Activated CD4-positive, alpha-beta T cell treated with anti-CD3 and anti-CD28 coated beads for 36 hours (primary cell): ENCODE measurements at places on chromosomes 11 and 22.
A peak's percentile ranks its signal among the peaks of the same experiment; 100 is the strongest.

DNA sequence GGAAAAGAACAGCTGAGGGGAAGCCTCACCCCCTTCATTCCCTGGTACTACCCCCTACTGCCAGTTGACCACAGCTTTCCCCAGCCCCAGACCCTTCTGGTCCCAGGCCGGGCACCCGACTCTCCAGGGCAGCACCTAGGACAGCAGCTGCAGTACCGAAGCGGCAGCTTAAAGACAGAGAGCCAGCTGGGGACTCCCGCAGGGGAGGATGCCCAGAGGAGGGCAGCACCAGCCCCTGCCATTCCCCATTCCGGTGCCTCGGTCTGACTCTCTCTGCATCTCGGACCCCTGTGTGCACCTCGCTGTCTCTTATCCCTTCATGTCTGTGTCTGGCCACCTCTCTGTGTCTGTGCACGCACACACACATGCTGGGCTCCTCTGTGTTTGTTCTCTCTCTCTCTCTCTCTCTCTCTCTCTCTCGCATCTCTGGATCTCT lies 9.4 kb downstream of the IGSF9B start:
- peak; percentile 87 for DNase-seq

DNA sequence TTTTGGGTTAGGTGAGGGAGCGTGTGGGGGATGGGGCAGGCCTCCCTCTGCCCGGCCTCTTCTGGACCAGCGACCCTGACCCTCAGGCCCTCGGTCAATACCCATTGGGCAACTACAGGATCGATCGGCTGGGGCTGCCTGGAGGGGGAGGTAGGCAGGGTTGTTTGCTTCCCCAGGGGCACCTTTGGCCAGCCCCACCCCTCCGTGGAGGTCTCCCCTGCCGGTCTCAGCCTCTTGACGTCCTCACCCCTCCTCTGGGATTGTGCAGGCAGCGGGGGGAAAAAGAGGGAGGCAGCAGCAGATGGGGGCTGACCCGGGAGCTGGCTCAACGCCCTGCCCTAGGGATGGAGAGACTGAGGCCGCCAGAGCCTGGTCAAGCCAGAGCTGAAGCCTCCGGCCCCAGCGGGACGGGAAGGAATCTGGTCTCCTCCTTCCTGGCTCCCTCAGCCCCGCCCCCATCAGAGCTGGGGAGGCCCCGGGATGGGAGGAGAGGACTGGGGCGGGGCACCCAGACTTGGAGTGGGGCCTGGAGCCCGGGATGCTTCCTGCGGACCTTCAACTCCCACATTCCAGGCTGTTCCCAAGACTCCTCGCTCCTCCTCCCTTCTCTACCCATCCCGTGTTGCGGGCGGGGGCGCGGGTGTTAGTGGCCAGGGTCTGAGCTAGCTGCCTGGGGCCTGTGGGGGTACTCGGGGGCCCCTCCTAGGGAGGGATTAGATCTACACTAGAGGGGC lies 14.4 kb upstream of the CDC42EP1 start:
- no peak for DNase-seq

- DNase-seq = no peak
These were observed 3.6 kb downstream of the PLA2G6 start for GRCh38 chr22:38177926-38178604.

DNA sequence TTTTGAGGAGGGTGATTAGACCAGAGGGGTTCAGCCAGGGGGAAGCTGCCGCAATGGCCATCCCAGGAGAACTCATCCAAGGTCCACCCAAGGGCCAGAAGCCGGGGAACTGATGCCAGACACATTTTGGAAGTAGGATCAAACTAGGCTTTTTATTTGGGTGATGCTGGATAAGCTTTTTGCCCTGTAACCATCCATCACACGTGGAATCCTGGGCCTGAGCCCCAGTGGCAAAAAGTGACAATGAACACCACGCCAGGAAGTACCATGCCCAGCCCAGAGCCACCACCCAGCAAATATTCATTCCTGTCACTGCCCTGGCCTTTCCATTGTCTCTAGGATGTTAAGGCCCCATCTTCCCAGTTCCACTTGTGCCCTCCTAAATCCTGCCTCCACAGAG lies 85.9 kb downstream of the ZC3H12C start:
- no peak for DNase-seq

DNA sequence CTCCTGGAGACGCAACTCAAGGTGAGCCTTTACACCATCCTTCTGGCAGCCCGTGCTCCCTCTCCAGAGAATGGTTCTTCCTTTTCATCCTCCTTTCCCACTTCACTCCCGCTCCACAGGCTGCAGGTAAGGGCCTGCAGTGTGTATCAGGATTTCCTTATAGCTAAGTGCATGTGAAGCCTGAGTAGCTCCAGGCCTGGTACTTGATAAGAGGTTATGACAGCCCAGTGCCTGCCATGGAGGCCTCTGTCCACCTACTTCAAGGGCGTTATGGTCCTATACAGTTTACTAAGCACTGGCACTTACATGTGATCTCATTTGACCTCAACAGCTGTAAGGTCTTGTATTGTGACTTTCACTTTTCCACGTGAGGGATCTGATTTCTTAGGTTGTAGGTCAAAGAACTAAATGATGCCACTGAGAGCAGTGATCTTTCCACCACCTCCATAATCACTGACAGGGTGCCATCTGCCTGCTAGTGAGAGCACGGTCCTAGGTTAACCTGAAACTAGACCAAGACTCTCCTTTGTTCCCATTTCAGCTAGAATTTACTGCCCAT lies 18.1 kb downstream of the SSH3 start:
- no peak for DNase-seq

GRCh38 chr11:61131186-61131585 lies 28.9 kb downstream of the CD5 start:
- DNase-seq = no peak

GRCh38 chr11:64141081-64141783 lies 24.7 kb downstream of the MACROD1 start:
- DNase-seq = no peak

- DNase-seq = no peak
These were observed 60.4 kb downstream of the ST3GAL4 start for GRCh38 chr11:126415669-126416420.

DNA sequence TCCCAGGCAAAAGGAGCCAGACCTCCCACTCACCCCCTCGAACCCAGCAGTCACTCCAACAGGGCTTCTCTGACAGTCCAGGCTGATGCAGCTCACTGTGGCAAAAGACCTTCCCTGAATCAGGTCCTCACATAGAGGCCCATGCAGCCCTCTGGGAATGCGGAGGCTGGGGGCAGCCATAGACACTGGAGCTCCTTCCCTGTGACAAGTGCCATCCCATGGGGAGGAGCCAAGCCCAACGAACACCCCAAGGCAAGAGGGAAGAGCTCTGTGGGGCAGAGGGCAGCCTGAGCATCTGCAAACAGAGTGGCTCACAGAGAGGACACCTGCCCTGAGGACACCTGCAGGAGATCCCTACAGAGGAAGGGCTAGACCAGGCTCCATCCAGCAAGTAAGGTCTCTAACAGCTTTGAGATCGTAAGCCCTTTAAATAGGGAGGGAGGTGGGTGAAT lies at the start of gene LINC01488:
Gene LINC01488, plus strand, starts transcription at position 271 of the 452 bp plus-strand sequence.
- no peak for DNase-seq

- peak; percentile 89 for DNase-seq
These were observed 24.4 kb downstream of the SREBF2 start for GRCh38 chr22:41857155-41857859.

DNA sequence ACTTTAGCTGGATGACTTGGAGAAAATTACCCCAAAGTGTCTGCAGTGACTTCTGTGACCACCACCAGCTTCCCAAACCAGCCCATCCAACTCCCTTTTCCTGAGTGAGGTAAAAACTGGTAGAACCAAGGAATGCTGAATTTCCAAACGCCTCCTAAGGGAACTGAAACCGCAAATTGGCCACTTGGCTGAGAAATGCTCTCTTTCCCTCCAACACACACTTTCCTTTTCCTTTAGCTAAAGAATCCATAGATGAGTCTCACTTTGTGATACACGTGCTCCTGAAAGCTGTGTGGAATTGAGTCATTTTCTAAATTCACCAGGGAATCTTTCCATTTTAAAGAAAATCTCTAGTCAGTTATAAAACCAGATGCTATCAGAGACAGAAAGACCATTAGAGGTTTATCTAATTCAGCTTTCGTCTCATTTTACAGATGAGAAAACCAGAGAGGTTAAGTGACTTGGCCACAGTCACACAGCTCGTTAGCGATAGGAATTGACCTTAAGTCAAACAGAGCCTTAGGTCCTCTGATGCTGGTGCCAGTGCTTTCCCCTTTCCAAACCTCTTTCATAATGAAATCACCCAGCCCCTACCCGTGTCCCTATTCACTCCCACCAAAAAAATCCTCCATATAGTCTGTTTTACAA lies 137.2 kb downstream of the COMMD9 start:
- DNase-seq = no peak

- no peak for DNase-seq
These were observed 31.4 kb upstream of the TTC12 start for GRCh38 chr11:113282898-113283437.

- DNase-seq = no peak
These were observed 45.2 kb downstream of the SERGEF start for GRCh38 chr11:17967661-17968060.

- DNase-seq = no peak
These were observed 68.6 kb downstream of the LRP5 start for GRCh38 chr11:68380786-68381622.

DNA sequence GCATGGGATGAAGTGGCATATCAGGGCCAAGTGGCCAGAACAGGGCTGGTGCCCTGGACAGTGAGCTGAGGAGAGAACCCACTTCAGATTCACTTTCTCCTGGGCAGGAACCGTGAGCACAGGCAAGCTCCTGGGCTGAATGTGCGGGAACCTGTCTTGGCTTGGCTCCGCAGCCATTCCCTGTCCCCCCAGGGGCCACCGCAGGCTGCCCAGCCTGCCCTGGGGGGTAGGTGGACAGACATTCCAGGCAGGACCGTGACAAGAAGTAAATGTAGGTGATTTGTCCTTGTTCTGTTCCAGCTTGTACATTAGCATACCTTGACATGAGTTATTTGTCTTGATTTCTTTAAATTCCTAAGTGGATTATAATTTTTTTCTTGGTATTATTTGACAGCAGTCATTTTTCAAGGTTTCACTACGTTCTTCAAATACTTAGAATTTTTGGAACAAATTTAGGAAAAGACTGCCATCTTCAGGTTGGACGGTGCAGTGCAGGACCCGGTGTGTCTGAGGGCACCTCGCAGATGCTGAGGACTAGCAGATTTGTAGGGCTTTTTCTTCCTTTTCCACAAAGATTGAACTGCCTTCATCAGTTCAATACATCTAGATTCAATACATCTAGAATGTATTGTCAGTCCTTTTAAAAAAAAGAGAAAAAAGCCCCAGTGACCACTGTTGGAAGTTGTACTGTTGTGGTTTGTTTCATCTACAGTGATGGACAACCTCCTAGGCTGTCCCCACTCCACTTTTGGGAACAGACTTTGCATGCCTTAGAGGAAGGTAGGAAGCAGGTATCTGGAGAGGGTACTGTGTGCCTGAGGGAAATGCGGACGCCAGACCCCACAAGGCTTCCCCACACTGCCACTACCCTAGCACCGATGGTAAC lies 115.1 kb upstream of the RASSF10 start:
- DNase-seq = peak; percentile 79

- DNase-seq = no peak
These were observed 117.5 kb upstream of the NNMT start for GRCh38 chr11:114178656-114179055.

- DNase-seq = no peak
These were observed 90.3 kb downstream of the TMPRSS5 start for GRCh38 chr11:113615773-113616172.

GRCh38 chr22:31239771-31240370 lies 27.8 kb downstream of the LIMK2 start:
- DNase-seq = no peak

GRCh38 chr11:128551058-128551457 lies 36.3 kb downstream of the ETS1 start:
- DNase-seq = no peak

- DNase-seq = no peak
These were observed 21.9 kb upstream of the GRIA4 start for GRCh38 chr11:105588001-105588400.

DNA sequence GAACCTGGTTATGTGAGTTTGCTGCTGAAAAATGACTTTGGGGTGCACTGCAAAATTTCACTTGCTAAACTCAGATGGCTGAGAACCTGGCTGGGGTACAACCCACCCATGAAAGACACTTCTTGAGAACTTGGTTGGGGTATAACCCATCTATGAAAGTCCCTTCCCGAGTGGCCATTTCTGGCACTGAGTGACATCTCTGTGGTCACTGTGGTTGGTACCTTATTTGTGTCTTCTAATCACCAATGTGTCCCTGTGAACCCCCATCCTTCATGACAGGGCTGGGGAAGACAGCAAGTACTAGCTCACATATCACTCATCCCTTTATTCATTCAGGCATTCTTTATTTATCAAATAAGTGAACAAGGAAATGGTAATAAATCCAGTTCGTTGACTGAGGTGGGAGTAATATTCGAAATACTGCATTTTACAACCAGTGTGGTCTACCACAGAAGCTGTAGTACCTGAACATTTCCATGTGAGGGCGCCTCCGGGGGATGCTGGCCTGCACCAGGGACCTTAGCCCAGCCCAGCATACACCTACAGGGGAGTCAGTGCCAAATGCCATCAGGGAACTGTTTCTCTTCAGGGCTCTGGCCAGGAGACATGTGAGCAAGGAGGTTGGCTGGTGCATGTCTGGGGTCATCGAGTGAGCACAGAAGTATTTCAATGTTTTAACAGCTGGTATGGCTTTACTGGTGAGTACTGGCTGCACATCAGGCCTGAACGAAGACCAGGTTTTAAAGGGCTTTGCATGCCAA lies 122.1 kb downstream of the CSNK2A3 start:
- DNase-seq = peak; percentile 56

- DNase-seq = no peak
These were observed 8.6 kb upstream of the RBM4B start for GRCh38 chr11:66686100-66686785.

GRCh38 chr22:29817724-29818123 lies 20.4 kb downstream of the ASCC2 start:
- DNase-seq = no peak

DNA sequence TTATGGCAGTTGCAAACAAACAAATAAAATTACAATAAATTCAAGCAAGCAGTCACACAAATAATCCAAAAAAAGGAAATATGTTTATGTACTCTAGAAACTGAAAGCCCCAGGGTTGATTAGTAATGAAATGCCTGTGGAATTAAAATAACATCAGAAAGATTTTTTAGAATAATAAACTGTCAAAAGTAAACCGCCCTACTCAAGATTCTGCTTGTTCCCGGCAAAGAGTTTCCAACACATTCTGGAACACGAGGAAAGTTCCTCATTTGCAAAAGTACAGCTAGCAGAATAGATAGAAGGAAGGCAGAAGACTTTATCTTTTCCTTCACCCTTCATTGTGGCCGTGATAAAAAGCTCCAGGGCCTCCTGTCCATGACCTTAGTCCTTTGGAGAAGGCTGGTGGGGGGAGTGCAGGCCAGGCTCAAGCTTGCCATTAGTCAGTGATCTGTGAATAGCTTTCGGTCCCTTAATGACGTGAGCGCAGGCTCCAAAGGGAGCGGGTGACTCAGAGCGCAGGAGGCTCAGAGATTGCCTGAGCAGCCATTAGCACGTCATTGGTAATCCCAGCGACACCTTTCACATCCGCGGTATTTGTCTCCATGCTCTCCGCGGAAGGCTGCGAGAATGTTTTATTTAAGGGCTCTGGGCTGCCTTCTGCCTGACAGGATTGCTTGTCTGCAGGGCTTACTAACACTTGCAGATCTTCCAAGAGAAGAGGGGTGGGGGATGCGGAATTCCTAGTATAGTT lies 458.3 kb downstream of the METTL15 start:
- DNase-seq = peak; percentile 6

- DNase-seq = peak; percentile 54
These were observed 43.4 kb upstream of the SC5D start for GRCh38 chr11:121249039-121249663.
